Stimulated activated CD8-positive, alpha-beta memory T cell treated with anti-CD3 and anti-CD28 coated beads, Interleukin-7, amount 100 ng/mL, for 1 hour (primary cell): ENCODE measurements at places on chromosomes 3 and 15.

DNA sequence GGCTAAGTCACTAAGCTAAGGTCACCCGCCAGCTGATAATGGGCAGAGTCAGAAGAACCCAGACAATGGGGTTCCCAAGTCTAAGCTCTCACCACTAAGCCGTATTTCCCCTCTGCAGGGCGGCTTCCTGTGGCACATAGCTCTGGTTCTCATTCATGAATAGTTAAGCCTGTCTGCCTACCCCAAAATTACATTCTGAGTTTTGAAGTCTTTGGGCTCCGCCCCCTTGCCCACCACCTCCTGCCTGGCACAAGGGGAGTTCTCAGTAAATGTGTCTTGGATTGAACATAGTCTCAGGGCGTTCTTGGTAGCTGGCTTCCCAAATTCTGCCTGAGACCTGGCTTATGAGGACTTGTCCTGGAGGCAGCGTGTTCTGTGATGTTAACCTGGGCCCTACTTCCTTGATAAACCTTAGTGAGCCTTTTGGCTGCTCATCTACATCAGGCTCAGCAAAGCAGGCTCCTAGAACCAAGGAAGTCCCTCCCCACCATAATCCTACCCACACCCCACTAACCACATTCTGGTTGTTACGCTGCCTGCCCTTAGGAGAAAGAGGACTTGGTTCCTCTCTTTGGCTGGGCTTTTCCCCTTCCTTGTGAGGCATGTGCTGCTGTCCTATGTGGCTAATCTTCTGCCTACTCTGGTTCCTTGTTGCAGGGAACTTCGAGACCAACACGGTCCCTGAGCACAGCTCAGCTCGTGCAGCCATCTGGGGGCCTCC is 54.9 kb downstream of the STARD5 start:
- DNase-seq: no peak

DNA sequence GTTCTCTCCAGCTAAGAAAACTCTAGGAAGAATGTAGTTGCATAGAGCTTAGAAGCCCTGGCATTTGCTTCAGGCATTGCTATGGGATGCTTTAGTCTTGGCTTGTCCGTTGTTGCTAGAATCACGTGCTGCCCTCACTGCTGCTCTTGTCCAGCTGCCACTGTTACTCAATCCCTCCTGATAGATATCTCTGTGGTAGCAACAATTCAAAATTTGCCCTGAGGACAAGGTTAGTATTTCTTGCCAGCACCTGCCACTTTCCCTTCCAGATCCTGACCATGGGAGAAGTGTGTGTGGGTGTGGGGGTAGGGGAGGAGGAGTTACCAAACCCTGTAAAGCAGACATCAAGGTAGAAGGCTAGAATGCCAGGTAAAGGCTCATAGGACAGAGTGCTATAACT is 113.8 kb downstream of the PPM1L start:
- no peak for DNase-seq

- no peak for DNase-seq
These were observed 107.9 kb downstream of the FMN1 start for GRCh38 chr15:33086500-33087121.

DNA sequence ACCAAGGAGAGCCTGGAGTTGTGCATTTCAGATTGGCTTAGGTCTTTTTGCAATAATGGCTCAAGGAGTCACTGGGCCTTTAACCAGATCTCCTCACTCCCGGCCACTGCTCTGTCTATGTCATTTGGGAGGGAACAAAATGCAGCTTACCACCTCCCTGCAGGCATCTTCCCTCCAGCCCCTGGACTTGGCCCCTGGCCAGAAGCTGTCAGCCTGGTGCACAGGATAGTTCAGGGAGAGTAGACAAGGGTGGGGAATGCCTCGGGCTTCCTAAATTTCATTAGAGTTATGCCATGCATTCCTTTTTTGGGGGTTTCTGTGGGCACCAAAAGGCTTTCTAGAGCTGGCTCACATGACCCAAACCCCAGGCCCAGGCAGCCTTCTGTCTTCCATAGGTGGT is 70.2 kb upstream of the HRH1 start:
- no peak for DNase-seq

DNA sequence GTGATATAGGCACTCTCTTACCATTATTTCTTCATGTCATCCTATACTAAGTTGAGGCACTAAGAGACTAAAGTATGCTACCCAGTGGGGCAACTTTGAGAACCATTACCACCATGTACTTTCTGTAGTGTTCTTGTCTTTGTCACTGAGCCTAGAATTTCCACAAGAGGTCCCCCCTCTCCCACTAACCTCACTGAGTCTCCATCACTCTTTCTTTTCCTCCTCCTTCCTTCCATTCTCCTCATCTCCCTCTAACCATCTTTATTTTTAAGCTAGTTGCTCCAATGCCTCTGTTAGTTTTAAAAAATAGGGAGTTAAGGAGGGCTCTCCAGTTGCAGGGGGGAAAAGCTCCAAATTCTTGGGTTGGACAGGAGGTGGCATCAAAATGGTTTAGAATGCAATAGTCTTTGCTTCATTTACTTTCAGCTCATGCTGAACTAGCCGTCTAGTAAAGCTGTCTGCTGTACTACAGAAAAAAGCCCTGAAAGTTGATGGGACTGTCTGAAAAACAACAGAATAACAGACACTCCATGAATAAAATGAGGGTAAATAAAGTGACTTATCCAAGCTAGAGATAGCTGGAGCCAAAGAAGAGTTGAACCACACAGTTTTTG is 85.1 kb upstream of the MYRIP start:
- DNase-seq: no peak

DNA sequence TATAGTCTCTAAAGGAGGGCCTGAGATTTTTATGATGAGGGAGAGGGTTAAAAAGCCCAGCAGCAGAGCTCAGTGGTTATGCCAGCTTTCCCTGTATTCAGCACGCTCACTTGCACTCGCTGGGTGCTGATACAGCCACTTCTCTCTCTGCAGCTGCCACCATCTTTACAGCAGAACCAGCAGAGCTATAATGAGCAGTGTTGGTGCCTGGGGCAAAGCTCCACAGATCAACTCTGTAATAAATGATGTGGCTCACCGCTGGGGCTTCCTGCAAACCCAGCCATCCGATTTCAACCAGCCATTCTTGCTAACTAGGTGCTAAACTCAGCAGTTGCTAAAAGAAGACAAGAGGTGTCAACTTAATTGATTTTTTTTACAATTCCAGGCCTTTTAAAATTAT is 48.0 kb downstream of the ARNT2 start:
- no peak for DNase-seq

GRCh38 chr3:66723231-66723630 is 222.4 kb upstream of the LRIG1 start:
- no peak for DNase-seq

DNA sequence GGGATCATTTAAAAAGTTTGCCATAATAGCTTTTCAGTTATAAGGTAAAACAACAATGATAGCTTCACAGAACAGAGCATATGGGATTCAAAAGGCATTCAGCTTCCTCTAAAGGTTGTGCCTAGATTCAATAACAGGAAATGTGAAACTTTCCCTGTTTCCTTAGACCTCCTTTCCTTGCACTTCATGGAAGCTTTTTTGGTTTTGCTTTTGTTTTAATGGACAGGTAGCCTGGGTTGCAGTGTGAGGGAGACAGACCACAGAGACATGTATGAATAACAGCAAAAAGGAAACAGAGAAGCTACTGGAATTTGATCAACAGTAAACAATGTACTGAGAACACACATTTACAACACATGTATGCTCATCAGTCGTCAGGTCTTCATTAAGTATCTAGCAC is 2.3 kb upstream of the TNFAIP8L3 start:
- DNase-seq: no peak

GRCh38 chr3:44076221-44076829 is 165.4 kb upstream of the TOPAZ1 start:
- no peak for DNase-seq

DNA sequence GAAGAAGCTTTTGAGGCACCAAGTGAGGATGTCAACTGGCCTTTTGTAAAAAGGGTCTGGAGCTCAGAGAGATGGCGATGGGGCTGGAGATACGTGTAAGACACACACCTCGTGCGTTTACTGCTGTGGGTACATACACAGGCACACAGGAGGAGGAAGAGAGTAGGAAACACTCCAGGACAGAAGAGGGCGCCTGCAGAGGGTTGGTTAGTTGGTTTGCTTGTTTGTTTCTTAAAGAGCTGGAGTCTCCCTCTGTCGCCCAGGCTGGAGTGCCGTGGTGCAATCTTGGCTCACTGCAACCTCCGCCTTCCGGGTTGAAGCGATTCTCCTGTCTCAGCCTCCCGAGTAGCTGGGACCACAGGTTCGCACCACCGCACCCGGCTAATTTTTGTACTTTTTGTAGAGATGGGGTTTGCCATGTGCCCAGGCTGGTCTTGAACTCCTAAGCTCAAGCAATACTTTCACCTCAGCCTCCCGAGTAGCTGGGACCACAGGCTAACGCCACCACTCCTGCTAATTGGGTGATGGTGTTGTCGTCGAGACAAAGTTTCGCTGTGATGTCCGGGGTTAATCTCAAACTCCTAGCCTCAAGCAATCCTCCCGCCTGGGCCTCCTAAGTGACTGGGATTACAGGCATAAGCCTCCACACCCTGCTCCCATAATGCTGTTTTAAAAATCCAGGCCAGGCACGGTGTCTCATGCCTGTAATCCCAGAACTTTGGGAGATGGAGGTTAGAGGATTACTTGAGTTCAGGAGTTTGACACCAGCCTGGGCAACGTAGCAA is 1.3 kb upstream of the PRR20G start:
- no peak for DNase-seq

DNA sequence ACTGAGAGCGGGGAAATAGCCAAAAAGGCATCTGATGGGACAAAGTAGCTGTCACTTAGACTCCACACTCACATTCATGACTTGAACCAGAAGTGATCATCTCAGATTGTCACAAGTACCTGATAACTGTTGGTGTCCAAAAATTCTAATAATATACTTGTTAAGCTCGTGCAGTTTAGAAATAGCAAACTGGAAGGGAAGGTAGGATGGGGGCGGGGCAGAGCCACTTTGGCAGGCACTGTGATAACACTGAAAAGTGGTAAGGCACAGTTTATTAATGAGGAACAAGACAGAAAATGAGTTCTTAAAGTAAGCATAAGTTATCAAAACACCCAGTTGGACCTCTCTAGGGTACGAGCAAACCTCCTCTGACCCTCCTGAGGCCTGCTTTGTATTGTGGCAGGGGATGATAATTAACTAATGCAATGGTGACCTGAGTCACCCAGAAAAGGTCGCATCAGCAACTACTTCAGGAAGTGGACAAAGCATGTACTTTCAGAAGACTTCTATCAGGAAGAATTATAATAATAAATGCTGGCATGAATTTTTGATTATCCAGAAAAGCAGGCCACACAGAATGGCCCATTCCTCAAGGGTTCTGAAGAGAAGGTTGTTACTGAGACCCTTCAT is 54.4 kb downstream of the ADCY5 start:
- DNase-seq: no peak

DNA sequence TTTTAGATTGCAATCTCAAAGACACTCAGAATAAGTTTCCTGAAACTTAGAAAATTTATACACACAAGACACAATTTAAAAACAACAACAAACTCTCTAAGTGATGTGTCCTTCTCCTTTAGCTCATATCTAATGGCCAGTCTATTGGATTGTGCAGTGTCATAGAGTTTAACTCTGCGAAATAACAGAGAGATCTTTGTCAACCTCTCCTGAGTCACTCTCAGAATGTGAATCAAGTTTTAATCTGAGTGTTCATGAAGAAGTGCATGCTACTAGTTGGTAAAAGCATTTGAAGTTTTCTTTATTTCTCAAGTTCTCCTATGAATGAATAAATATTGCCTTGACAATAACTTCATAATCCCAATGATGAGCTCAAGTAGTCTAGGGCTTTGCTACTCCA is 284.5 kb upstream of the DNAJC19 start:
- no peak for DNase-seq

DNA sequence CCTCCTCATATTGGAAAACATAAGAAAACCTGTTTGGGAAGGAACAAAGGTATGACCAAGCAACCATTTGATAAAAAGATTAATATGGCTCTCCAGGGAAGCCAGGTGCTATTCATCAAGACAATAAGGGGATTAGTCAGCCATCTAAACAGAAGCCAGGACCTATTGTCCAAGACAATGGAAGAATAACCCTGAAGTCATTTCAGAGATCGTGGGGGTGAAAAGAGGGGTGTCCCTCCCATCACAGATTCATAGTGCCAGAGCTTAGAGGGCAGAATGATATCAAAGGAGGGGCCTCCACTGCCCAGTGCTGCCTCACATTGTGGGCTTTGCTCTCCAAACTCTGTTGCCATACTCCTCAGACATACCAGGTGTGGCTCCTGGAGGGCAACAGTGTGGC is 73.5 kb downstream of the DAPK2 start:
- no peak for DNase-seq

GRCh38 chr15:24067733-24068501 is 380.8 kb upstream of the NDN start:
- DNase-seq: no peak

DNA sequence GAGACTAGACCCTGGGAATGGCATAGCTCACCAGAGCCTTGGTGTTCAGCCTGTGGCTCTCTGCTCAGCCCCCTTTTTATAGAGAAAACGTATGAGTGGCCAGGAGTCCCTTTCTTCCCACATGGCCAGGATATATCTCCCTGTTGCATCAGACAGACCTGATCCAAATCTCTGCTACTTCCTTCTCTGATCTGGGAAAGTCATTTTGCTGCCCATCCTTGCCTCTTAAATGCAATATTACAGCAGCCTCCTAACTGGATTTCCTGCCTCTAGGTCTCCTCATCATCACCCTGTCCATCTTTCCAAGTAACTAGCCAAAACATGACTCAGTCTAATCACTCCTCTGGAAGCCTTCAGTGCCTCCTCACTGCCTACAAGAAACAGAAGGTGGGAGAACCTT is 42.9 kb downstream of the CTDSPL start:
- no peak for DNase-seq

- DNase-seq: no peak
These were observed 6.7 kb downstream of the MYLK start for GRCh38 chr3:123877466-123877865.

DNA sequence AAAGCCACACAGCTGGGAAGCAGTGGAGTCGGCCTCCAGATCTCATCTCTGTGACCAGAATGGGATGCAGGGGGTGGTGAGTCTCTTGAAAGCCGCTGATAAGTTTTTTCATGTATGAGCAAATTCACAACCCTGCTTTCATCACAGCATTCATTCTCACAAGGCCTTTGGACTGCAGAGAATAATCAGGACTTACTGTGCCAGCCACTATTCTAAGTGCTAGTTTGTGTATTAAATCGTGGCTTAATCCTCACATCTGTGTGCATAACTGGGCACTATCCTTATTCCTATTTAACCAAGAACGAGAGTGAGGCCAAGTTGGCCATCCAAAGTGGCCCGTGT is 64.2 kb upstream of the POLG start:
- DNase-seq: no peak

DNA sequence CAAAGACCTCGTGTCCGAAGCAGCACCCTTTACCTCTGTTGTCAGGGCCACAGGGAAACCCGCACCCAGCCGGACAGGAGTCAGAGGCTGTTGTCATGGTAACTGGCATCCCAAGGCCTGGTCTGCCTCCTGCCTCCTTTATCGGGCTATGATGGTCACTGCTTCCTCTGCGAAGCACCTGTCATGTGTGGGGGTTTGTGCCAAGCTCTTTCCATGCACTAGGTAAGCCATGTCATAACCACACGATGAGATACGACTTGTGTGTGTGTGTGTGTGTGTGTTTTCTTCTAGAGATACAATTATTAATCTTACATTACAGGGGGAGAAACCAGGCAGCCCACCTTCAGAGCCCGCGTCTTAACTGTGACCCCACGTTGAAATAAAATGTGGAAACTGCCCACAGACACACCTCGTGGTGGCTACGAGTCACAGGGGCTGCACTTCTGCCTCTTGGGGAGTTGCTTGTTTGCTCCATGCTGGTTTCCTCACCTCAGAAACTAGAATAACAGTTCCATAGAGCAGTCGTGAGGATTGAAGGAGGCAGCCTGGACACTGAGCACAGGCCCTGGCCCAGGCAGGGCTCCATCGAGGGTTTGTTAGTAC is 18.0 kb downstream of the ZDHHC19 start:
- no peak for DNase-seq
